ENCODE measurements at places on chromosomes 16 and 17.
A peak's percentile ranks its signal among the peaks of the same experiment; 100 is the strongest.

DNA sequence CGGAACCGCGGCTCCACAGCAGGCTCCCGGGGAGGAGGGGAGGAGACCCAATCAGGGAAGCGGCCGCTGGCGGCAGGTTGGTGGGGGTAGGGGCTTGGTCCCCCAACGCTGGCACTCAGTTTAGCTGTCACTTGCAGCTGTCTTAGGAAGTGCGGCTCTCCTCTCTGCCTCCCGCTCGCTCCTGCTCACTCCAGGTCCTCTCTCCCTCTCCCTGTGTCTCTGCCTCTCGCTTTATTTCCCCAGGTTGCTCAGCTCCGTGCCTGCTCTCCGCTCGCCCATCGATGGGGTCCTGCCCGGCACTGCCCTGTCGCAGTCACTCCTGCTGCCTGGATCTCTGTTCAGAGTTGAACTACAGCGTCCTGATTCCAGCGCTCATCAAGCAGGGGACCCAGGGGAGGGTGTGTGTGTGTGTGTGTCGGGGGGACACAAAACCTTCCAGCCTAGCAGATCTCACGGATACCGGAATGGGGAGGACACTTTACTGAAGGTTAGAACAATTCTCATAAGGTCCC, 145.6 kb downstream of the ENGASE start:
- no peak for DNase-seq

DNA sequence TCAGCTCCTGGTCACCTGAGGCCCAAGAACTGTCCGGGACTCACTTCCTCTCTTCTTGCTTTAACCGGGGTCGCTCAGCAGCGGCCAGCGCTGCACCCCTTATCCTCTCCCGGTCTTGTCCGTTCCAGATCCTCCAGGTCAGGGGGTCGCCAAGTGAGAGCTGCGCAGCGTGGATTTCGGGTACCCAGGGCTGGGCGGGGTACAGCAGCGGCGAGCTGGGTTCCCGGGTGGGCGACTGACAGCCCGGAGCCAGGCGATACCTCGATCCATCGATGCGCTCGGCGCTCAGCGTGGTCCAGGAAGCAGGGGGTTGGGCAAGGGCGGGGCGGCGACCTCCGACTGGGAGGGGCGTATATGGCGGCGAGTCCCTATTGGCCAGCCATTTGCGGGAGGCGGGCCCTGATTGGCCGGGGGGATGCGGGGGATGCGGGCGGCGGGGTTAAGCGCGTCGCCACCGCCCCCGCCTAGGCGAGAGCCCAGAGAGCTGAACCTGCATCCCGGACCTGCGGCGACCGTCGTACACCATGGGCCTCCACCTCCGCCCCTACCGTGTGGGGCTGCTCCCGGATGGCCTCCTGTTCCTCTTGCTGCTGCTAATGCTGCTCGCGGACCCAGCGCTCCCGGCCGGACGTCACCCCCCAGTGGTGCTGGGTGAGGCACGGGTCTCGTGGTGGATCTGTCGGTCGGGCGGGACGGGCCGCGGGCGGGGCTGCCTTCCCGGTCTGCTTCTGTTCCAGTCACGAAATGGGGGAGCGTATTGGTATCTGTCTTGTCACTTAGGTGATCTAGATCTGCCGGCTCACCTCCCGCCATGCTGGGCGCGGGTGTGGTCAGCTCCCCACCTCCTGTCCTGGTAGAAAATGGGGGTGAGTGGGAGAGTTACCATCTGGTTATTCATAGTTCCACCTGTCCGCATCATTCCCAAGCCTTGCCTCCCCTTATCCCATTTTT, at the start of gene PLA2G15:
Gene PLA2G15 (plus strand): TSS at position 471 of the 951 bp plus-strand sequence. CDS start 54 bp downstream, at position 525.
- peak; percentile 98 for DNase-seq

DNA sequence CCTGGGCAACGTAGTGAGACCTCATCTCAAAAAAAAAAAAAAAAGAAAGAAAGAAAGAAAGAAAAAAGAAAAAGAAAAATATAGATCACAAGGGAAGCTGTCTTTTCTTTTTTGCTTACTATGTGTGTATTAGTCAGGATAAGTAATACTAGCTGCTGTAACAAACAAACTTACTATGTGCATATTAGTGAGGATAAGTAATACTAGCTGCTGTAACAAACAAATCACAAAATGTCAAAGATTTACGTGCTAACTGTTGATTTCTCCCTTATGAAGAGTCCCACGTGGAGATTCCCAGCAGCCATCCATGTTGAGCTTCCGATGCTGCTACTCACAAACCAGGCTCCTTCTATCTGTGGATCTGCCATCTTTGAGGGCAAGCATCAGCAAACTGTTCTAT, 31.7 kb upstream of the KDM8 start:
- no peak for DNase-seq

DNA sequence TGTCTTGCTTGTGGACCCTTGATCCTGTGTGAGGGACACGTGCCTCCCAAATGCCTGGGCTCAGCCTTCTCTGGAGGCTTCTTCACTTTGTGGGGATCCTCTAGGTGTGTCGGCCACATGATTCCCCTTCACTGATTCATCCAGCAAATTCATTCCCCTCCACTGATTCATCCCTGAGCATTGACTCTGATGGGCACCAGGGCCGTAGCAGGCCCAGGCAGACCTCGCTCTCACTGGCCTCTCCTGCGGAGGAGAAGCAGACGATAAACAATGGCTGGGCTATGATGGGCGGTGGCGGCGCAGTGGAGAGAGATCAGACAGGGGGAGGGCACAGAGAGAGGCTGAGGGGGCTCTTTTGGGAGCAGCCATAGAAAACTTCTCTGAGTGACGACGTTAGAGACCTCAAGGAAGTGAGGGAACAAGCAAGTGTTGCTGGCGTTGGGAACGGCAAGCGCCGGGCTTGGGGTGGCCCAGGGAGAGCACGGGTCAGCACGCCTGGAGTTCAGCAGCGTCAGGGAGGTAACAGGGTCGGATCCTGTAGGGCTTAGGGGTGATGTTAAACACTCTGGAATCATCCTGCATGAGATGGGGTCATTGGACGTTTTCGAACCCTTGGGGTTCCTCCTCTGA, 17.5 kb upstream of the RPTOR start:
- no peak for DNase-seq

All from GM12891 (cell line).